Activated CD4-positive, alpha-beta T cell treated with anti-CD3 and anti-CD28 coated beads, Interleukin-2, amount 50 U/mL, for 48 hours (primary cell): ENCODE measurements at places on chromosomes 2 and 18.
A peak's percentile ranks its signal among the peaks of the same experiment; 100 is the strongest.

DNA sequence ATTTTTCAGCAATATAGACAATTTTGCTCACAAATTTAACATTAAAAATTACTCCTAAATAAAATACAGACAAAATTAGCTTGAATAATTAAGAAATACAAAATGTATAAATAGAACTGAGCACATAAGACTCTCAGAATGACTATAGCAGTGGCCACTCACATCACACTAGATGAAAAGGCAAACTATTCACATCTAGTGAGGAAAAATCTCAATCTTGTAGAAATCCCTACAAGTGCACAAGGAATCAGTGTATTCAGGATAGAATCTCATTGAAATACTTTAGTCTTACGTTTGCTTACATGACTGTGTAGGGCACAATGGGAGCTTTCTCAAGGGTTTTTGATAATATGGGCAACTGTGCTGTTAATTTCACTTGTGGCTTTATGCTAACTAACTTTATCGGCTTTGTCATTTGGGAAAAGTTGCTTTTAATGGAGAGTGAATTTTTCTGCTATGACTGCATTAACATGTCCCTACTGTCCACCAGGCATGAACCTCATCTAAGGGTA, 678.9 kb upstream of the LRRTM4 start:
- no peak for DNase-seq

- DNase-seq = no peak
Measured at GRCh38 chr2:20555954-20556353, 94.9 kb downstream of the HS1BP3 start.

- DNase-seq = no peak
Measured at GRCh38 chr2:207356567-207356966, 173.2 kb upstream of the CREB1 start.

GRCh38 chr2:125169764-125170146, 1144.7 kb downstream of the CNTNAP5 start:
- DNase-seq = no peak

GRCh38 chr2:216114382-216114713, 5.2 kb downstream of the XRCC5 start:
- no peak for DNase-seq

DNA sequence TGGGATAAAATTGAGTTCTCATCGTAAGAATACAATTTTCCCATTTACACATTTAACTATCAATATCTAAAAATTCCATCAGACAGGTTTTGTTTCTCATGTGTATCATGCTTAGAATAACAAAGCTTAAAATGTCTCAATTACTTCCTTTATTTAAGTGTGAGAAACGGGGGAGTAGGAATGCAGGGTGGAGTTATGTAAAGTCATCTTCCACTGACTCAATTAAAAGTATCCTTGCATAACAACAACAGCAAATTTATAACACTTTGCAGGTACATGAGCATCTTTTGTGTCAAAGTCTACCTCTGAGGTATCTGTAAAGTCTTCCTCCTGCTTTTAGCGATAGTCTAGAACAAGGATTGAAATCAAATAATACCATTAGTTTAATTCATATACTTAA, 327.1 kb downstream of the EPHA4 start:
- no peak for DNase-seq

DNA sequence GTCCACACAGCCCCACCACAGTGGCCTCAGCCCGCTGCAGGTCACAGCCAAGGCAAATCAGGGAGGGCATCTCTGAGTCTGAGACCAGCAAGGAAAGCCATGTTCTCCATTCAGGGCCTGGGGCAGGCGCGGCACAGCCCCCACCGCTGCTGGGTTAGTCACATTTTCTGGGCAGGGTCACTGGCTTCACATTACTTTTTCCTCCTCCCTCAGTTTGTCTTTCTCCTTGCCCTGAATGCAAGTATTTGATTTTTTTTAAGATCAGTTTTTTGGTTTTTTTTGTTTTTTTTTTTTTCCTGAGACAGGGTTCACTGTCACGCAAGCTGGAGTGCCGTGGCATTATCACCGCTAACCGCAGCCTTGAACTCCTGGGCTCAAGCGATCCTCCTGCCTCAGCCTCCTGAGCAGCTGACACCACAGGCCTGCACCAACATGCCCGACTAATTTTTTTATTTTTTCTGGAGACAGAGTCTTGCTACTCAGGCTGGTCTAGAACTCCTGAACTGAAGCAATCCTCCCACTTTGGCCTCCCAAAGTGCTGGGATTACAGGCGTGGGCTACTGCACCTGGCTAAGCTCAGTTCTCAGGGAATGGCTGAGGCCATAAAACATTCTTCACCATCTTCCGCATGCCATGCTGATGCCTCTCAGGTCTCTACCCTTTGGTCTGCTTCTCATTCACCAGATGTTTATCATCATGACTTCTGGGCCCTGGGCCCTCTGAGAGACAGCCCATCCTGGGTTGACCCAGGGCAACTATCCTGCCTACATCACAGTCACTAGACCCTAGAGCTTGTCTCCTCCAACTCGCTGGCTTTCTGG, 628 bp upstream of the CAPG start:
- DNase-seq = no peak

DNA sequence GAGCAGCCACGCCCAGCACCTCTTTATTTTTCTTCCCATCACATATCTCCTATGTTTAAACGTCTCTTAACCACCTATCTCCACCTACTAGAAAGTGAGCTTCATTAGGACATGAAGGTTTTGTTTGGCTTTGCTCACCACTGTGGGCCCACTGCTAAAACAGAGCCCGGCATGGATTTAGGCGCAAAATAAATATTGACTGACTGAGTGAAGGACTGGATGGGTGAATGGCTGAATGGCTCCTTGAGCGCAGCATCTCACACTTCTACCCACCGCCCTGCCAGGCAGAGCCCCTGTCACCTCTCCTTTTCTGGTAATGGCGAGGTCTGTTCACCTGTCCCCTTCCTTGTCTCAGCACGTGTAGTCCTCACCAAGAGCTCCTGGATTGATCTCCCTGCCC, 10.1 kb downstream of the CAPG start:
- DNase-seq = no peak

- DNase-seq = no peak
Measured at GRCh38 chr2:50647381-50647780, 384.6 kb downstream of the NRXN1 start.

DNA sequence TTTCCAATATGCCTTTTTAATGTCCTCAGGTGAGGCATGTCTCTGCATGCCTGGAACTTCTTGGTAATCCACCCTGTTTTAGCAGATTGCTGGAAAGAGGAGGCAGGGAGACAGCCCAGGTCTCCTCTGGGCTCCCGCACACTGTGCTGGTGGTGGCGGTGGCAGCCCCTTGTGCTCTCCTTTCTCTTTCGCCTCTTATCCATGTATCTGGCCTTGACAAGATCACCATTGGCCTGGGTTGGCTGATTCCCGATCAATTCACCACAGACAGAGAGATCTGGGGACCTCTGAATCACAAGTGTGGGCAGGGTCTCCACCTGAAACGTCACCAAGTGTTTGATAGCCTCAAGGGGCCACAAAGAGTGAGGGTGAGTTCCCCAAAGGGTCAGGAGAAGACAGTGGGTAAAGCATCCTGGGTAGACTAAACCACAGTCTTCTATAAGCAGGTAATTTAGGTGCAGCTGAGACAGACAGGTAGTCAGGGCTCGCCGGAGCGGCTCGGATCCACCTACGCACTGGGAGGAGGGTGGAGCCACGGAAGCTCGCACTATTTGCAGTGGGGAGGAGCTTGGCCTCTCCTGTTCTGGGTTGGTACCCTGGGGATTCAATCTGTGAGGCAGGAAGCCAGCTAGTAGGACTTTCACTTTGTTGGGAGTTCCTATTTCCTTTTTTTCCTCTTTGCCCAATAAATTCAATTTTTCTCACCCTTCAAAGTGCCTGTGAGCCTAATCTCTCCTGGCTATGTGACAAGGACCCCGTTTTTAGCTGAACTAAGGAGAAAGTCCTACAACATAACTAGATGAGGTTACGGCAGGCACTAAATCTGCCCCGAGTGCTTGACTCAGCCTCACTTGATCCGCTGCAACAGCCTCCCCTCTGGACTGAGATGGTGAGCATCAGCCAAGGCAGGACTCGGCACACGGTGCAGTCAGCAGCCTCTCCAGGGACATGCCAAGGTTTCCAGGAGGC, 57.6 kb downstream of the SLC4A3 start:
- DNase-seq = peak; percentile 62

DNA sequence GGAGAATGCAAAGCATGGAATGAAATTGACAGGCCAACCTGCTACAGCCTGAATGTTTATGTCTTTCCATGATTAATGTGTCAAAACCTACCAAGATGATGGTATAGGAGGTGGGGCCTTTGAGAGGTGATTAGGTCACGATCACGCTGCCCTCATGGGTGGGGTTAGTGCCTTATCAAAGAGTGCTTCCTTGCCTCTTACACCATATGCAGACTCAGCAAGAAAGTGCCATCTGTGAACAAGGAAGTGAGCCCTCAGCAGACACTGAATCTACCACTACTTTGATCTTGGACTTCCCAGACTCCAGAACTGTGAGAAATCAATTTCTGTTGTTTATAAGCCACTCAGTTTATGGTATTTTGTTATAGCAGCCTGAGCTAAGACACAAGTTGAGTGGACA, 147.5 kb upstream of the BCL2L11 start:
- no peak for DNase-seq
